ENCODE measurements at places on chromosomes 5 and 9.
A peak's percentile ranks its signal among the peaks of the same experiment; 100 is the strongest.

GRCh38 chr5:597871-598563 is 14.1 kb upstream of the CEP72 start:
- DNase-seq: no peak

- no peak for DNase-seq
These were observed 121.7 kb downstream of the FOCAD start for GRCh38 chr9:20805766-20806165.

GRCh38 chr5:143573568-143574170 is 170.2 kb upstream of the NR3C1 start:
- no peak for DNase-seq

DNA sequence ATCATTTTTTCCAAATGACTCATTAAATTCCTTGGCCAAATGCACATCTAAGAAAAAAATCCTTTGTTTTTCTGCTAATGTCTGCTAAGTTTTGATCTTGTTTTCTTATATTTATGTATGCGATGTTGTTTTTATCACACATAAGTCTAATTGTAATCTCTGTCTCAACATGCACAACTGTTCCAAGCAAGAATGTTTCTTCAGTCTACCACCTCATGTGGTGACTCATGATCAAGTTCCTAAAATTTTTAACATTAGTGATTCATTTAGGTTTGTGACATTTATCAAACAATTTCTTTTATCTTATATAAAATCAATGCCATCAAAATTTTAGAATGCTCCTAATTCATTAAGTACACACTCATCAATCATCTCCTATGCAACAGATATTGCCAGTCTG is 763.9 kb upstream of the FAM174A start:
- DNase-seq: no peak

DNA sequence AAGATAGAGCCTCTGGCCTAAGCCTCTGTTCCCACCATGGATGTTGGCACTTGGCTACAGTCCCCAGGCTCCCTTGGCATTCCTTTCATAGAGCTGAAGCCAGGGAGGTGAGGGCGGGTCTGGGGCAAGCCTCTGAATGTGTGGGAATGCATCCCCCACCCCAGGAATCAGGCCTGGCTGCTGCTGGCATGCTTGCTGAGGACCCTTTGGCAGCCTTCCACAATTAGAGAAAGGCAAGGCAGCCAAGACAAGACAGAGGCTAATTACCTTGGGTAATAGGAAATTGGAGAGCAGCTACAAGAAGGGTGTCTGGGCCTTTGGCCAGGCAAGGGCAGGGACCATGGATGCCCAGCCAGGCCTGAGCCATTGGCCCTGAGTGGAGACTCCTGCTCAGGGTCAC is 204.4 kb upstream of the TRIM32 start:
- DNase-seq: no peak

DNA sequence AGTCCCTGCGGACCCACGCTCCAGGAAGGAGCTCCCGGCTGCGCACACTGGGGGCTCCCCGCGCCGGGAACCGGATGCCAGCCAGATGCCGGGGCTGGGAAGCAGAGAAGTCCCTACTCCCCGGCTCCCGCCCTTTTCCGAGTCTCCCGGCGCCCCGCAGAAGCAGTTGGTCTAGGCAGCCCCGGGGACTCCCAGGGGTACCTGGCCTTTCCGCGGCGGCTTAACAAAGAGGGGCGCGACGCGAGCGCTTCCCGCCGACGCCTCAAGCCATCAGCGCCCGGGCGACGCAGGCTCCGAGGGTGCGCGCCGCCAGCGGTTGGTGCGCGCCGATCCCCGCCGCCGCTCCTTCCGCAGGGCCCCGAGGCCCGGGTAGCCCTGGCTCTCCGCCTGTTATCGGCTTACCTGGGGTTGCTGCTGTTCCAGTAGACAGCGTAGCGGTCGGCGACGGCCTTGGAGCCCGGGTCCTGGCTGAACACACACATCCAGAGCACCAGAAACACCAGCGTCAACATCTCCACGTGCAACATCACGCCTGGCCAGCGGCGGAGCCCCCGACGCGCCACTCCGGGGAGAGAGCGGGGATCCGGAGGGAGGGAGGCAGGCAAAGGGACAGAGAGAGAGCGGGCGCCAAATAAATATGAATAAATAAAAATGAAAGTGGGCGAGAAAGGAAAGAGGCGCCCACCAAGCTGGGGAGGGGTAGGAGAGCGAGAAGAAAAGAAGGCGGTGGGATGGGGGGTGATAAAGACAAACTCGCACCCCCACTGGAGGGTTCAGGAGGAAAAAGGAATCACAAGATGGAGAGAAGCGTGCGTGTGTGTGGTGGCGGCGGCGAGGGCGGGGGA is 428 bp downstream of the EFNA5 start:
- DNase-seq: peak; percentile 81

DNA sequence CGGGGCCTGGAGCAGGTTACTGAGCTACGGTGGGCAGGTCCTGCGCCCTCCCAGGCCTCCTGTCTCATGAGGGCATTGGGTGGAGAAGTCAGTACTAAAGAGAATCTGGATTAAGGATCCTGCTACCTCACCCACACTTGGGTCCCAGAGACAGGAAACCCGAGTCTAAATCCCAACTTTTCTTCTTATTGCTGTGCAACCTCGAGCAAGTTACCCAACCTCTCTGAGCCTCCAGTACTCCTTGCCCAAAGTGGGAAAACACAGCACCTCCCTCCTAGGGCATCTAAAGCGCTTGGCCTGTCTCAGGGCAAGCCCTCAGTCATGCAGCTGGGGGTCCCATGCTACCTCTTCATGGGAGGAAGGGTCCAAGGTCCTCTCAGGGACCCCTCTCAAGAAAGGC is 28.2 kb downstream of the ASS1 start:
- no peak for DNase-seq

- DNase-seq: no peak
These were observed 37.8 kb upstream of the C5orf63 start for GRCh38 chr5:127111112-127111511.

- DNase-seq: peak; percentile 19
These were observed 144.9 kb downstream of the FAM114A2 start for GRCh38 chr5:153893817-153894216.

GRCh38 chr5:140391312-140391711 is 10.3 kb upstream of the ANKHD1 start:
- DNase-seq: no peak

GRCh38 chr5:81849770-81850367 is 99.0 kb upstream of the SSBP2 start:
- DNase-seq: no peak

- DNase-seq: no peak
These were observed 7.6 kb upstream of the AOPEP start for GRCh38 chr9:94718936-94719335.

GRCh38 chr5:77847814-77848290 is 71.7 kb upstream of the TBCA start:
- DNase-seq: no peak

- DNase-seq: no peak
These were observed 6.3 kb downstream of the SLC12A7 start for GRCh38 chr5:1105350-1106265.

- no peak for DNase-seq
These were observed 415.9 kb upstream of the KLF4 start for GRCh38 chr9:107905308-107906020.

DNA sequence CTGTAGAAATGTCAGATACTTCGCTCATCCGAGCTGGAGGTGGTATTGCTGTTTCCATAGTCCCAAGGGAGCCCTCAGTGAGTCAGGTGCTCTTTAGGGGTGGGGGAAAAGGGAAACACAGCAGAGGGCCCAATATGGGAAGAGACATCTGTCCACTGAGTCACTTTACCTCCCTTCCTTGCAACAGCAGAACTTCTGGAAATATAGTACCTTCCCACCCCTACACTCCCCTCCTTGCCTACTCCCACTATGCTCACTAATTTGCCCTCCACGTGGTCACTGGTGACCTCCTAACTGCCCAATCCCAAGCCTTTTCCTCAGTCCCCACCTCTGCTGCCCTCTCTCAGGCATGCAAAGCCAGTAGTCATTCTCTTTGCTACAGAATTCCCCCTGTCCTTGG is 1.9 kb downstream of the HK3 start:
- DNase-seq: no peak

GRCh38 chr5:4725594-4725993 is 414.5 kb upstream of the ADAMTS16 start:
- no peak for DNase-seq

DNA sequence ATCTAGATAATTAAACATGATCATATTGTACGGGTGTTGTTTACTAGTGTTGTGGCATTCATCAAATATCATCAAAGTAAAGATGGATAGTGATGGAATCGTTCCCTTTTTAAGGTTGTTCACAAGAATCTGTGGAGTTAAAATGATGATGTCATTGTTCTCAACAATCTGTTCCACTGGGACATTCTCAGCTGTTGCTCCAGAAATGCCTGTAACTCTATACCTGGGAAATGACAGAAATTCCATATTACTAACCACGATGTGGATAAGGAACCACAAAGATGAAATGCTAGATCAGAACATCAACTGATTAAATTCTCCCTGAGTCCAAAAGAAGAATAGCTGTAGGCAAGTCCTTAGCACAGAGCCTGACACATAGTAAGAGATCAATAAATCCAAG is 38.0 kb downstream of the RIGI start:
- DNase-seq: no peak

DNA sequence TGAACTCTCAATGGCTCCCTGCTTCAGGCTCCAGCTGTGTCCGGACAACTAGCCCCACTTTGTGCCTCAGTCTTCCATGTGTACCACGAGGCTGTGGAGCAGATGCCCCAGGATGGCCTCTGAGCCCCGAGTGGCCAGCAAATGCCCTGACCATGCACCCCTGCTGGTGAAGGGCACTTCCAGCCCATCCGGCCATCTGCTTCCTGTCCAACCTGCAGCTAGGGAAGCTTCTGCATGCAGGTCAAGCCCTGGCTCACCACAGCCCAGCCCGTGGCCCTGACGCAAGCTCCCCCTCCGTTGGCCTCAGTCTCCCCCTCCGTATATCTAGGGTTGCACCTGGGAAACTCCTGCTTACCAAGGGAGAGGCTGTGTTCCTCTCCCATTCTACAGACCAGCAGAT is 4.8 kb downstream of the NINJ1 start:
- peak; percentile 22 for DNase-seq

DNA sequence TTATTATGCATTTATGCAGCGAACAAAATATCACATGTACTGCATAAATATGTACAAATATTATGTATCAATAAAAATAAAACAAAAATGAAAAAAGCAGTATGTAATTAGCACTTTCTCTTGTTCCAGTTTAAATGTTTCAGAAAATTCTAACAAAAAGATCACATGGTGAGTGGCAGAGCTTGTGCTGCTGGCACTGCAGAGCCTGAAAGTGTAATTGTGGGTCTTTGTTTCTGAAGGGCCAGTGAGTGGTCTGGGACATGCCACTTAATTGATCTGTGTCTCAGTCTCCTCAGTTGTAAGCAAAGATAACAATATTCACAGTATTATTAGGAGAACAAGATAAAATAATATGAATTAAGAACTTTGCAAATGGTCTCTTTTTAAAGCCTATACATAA is 39.5 kb upstream of the RAI14 start:
- DNase-seq: no peak

- no peak for DNase-seq
These were observed 179.1 kb upstream of the GNA14 start for GRCh38 chr9:77827104-77827784.

DNA sequence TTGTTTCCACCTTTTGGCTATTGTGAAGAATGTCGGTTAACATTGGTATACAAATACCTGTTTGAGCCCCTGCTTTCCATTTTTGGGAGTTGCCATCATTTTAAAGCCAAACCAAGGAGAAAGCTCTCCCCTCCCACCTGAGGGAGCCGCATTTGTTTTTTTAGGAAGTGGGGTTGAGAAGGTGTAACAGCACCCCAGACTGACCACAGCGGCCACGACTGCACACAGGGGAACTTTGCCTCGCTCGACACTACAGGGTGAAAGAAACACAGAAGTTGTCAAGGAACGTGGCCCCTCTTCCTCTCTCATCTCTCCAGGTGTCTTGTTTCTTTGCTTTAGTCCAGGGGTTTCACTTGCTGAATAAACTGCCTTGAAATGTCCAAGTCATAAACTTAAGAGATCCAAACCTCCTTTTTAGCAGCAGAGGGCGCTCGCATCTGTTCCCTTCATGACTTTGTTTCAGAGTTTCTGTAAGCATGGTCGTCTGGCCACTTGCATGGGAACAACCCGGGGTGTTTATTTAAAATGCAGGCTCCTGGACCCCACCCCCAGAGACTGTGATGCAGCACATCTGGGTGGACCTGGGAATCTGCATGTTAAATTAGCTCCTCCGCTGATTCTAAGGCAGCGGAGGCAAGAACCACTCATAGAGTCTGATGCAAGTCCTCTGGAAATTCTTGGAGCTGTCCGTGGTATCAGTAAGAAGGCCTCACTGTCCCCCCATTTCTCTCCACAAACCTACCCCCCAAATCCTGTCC is 2.1 kb upstream of the TTLL11 start:
- DNase-seq: no peak

- DNase-seq: no peak
These were observed 17.4 kb downstream of the AKNA start for GRCh38 chr9:114370251-114370967.

DNA sequence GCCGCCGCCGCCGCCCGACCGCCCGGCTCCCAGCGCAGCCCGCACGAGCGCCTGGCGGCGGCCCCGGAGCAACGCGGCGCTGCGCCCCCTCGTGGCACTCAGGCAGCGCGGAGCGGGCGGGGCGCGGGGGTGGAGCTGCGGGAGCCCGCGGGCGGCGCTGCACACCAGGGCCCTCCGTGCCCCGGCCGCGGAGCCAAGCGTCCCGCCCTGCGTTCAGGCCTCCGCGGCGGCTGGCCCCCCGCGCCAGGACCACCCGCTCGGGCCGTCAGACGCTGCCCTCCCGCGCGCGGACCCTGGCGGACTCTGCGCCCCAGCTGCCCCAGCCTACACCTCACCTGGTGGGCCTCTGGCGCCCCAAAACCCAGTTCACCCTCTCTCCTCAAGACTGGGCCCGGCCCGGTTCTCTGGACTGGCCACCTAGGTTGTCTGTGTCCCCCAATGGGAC is at the start of gene RASGEF1C:
TSS of gene RASGEF1C (minus strand) at position 75 of the 445 bp plus-strand sequence. CDS start 71,159 bp downstream, outside the sequence.
- DNase-seq: peak; percentile 52

DNA sequence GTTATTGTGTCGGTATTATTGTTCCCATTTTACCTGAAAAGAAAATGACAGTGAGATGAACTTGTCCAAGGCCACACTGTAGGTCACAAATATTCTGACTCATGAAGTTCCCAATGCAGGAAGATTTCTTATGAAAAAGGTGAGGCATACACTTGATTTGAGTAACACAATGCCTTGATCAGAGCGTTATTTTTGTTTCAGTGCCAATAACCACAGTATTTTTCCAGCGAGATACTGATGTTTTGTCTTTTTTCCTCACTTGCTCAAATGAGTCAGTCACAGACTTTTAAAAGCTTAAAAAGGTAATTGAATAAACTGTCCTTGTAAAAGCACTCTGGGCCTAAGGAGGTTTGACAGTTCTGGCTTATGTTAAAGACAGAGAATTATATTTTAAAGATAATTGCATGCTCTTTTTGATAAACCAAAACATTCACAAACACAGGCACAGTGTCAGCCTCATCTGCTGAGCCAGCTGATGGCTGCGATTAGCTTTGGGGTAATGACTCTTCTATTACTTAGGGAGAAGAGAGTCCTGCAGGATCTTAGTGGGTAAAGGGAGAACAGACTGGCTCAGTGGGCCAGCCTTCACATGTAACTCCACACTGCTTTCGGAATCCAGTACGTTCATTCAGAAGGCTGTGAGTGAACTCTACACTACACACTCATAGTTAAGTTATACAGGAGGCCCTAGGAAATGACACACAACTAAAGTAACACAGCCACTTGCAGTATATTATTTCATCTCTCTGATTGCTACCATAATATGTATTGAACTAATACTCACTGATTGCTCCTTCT is 165.5 kb upstream of the CD180 start:
- no peak for DNase-seq

- no peak for DNase-seq
These were observed 90.2 kb downstream of the RAPGEF1 start for GRCh38 chr9:131649646-131650045.

- DNase-seq: no peak
These were observed 121.2 kb downstream of the GCNT1 start for GRCh38 chr9:76580188-76580587.

Measured in pancreas (tissue), 10 donors.